ENCODE measurements at places on chromosomes 11 and 22. TPM values are rescaled to one million over a fixed set of nuclear protein-coding genes. Genes with fewer than 3 reads are reported as not detected.
A peak's percentile ranks its signal among the peaks of the same experiment; 100 is the strongest.

Gene NLRP6
- not detected for total RNA-seq

Gene KCNJ5
- not detected for total RNA-seq

Gene ISX
- total RNA-seq = not detected

Gene TSGA10IP
- total RNA-seq = not detected

Gene NRIP3
- 4.3 TPM for total RNA-seq

Gene TMEM179B
- 39.4 TPM for total RNA-seq

Gene XKR3
- total RNA-seq = not detected

Gene FXYD6
- total RNA-seq = 0.98 TPM

Gene TPST2
- total RNA-seq = 15.5 TPM

Gene CDCA5
- 19.3 TPM for total RNA-seq

Gene MICALL1
- 13.2 TPM for total RNA-seq

- no peak for DNase-seq
These were observed 7.7 kb downstream of the OR51V1 start for GRCh38 chr11:5192738-5193137.

GRCh38 chr11:107924306-107924705, 3.9 kb upstream of the RAB39A start:
- no peak for DNase-seq

DNA sequence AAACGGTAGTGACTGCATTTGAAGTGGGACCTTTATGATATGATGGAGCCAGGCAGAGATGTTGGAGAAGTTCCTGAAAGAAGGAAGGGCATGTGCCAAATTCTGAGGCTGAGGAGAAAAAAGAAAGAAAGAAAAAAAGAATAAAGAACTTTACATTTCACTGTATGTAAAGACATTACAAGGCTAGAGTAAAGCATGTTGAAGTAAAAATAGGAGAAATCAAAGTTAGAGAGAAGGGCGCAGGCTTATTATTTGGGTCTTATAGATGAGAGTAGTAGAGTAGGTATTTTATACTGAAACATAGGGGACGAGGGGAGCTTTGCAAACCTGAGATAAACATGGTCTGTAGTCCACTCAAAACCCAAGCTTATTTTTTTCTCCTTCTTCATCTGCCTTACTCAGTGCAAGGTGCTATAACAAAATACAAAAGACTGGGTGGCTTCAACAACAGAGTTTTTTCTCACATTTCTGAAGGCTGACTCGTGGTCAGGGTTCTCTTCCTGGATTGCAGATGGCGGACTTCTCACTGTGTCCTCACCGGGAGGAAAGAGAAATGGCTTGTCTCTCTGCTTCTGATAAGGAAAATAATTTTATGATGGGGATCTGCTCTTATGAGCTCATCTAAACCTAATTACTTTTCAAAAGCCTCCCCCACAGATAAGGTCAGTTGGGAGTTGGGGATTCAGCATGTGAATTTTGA, 2.7 kb downstream of the HBG1 start:
- no peak for DNase-seq

DNA sequence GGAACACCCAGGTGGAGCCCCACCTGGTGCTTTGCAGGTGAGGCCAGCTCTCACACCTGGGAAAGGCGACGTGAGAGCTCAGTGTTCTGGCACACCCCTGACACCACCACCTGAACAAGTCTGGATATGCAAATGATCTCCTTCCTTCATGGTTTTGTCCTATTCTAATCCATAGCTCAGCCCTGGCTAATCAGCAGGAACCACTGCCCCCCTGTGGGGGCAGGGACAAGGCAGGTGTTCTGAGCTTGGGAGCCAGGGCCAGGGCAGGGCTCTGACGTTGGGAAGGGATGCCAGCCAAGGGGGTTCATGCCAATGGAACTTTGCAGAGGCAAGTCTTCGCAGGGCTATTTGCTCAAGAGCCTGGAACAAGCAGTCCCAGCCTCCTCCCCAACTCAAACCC, 144.2 kb downstream of the TRIM29 start:
- no peak for DNase-seq

- no peak for DNase-seq
These were observed 212.1 kb downstream of the NELL1 start for GRCh38 chr11:20881328-20882079.

GRCh38 chr11:101278286-101278685, 148.7 kb upstream of the PGR start:
- no peak for DNase-seq

- peak; percentile 75 for DNase-seq
These were observed 2.7 kb upstream of the KRTAP5-6 start for GRCh38 chr11:1694064-1694845.

- DNase-seq = peak; percentile 30
These were observed 12.7 kb upstream of the TREH start for GRCh38 chr11:118691926-118692830.

GRCh38 chr11:59199546-59200422, 12.9 kb downstream of the MPEG1 start:
- DNase-seq = no peak

DNA sequence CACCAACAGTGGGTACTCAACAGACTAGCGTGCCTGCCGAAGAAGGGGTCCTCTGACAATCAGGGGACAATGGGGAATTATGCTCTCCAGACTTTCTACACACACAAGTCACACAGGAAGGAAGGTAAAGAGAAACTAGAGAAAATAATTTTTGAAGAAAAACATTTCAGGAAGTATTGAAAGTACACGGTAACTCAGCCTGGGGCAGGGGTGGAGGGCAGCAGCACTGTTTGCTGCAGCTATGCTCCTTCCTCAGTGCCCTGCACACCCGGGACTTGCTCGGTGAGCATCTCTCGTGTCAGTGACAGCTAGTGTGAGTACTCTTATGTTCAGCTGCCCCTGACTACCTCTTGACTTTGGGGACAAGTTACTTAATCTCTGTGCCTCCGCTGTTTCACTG, 18.0 kb upstream of the APOA1 start:
- no peak for DNase-seq

DNA sequence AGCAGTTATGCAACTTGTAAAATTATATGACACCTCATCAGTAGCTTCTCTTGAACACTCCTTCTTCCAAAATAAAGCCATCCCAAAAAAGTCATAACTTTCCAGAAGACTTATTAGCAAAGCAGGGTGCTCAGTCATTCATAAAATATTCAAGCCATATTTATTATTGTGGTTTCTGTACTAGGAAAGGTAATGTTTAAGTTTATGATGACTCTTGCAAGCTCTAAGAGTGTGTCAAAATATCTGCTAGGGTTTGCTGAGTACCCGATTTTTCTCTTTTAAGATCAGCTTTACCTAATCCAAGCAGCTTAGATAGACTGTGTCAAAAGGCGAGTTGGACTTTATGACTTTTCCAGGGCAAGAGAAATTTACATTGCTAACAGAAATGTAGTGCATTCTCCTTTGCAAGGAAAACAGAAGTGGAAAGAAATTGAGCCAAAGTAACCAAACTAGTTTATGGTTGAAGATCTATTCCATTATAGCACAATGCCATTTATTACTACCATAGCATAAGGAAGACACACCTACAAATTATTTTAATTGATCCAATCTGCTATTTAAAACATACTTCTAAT, 98.0 kb upstream of the SOX6 start:
- no peak for DNase-seq

- peak; percentile 59 for DNase-seq
These were observed 73.4 kb downstream of the WNT7B start for GRCh38 chr22:45903355-45904135.

DNA sequence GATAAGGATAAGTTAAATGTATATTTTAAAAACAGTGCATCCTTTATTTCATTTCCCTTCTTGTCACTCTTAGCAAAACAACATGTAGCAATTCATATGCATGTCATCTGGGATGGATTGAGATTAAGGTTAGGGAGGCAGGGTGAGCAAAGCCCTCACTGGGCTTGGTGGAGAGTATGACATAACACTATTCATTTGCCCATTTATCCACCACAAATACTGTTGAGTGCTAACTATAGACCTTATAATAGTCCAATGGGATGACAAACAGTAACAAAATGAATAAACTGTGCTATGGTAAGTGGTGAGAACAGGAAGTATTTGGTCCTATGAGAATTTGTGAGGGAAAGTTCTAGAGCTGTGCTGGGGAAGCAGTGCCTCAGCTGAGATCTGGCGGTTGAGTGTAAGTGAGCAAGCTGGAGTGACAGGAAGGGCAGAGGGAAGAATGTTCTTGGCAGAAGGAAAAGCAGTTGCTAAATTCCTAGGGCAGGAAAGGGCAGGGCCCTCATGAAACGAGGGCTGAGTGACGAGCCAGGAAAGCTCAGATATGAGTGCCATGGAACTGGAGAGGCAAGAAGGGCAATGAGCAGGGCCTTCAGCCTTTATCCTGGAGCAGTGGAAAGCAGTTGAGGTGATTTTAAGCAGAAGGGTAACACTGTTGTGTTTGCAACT, 6.7 kb downstream of the HSD17B12 start:
- DNase-seq = peak; percentile 55

- no peak for DNase-seq
These were observed 22.8 kb downstream of the INCENP start for GRCh38 chr11:62146476-62147200.

DNA sequence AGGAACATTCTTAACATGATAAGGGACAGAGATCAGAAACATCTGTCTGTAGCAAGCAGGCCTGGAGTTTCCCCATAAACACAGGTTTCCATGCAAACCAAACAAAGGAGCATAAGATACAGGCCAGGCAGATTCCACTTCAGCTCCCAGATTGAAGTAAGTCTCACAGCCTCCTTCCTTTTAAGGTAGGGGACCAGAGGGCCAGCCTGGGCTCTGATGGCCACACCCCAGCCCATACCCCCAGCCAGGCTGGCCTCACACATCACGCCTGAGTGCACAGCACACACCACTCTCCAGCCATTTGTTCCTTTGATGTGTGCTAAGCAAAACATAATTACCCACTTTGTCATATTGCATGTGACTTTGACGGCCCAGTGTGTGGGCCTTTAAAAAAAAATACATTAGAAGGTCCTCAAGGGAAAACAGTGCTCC, 518.7 kb downstream of the NTM start:
- DNase-seq = peak; percentile 88

GRCh38 chr11:64696045-64696444, 27.0 kb downstream of the NRXN2 start:
- no peak for DNase-seq

DNA sequence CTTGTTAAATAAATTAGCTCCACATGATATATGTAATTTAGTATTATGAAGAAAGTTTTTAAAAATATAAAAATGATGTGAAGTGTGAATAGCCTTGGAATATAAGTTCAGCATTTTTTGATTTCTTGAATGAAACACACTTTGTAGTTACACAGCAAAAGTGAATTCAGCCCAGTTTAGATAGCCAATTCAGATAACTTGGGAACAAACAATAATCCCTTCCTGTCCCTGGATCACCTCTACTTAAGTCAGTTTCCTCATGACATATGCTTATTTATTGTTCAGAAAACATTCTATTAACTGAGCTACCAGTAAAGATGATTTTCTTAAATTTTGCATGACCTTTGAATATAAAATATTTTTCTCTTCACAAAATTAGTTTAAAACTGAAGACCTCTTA, 107.4 kb downstream of the PGR start:
- no peak for DNase-seq

DNA sequence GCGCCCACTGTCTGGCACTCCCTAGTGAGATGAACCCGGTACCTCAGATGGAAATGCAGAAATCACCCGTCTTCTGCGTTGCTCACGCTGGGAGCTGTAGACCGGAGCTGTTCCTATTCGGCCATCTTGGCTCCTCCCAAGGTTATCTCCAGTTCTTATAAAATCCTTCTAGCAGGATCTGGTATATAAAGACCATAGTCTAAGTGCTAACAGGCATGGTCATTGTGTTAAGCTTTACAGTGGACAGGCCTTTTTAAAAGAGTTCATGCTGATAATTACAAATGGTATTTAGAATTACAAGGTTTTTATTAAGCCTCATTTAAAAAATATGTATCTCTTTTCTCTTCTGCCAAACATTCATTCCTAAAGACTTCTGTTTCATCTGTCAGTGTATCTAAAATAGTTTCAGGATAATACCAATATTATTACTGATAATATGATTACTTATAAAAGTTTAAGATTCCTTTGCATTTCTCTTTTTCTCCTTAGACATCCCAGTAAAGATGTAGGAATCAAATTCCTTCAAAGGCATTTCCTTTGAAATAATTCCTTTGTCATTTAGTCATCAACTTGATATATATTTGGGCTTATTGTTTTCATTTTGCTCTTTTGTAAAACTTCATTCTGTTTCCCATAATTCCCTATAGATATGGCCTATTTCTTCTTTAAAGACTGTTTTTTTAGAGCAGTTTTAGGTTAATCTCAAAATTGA, 20.7 kb downstream of the DDX10 start:
- DNase-seq = peak; percentile 38

DNA sequence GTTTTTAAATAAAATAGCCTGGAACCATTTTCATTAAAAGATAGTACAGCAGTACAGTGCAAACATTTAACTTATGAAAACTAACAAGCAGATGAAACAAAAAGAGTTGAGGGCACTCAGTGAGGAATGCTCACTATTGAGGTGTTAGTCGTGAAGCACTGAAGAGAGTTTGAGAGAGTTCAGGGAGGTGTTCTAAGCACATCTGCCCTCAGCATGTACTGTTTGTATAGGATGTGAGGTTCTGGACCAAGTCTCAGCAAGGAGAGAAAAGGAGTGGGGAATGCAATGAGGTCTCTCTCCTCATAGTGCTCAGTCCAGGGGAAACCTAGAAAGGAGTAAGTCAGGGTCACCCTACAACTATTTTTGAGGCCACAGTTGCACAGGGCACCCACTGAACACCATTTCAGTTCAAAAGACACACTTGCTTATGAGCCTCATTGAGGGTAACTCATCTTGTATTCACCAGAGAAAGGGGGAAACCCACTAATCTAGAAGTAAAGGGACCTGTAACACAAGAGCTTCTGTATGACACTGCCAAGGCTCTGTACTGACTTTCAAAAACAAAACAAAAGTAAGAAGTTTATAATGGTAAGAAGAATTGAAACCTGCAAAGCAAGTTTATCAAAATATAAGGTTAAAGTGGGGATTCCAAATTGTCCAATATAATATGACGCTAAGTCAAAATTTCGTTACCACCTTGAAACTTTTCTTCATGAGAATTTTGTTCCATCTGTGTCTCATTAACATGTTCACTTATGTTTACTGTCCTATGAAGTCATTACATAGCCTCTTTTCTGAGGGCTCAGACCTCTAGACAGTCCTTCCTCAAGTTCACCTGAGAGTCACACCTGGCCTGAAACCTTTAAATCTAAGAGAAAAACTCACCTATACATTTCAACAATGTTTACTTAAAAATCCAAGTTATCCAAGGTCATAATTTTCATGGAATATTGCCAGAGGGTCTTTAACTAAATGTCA, 275.3 kb downstream of the ETS1 start:
- no peak for DNase-seq

- no peak for DNase-seq
These were observed 1163.7 kb downstream of the FAM181B start for GRCh38 chr11:81569999-81570398.

GRCh38 chr22:19739448-19739895, 16.1 kb downstream of the GP1BB start:
- DNase-seq = no peak

GRCh38 chr11:133830931-133831907, 14.1 kb downstream of the SPATA19 start:
- no peak for DNase-seq

- no peak for DNase-seq
These were observed 162.9 kb upstream of the POU2AF2 start for GRCh38 chr11:111082664-111083063.

GRCh38 chr11:17691976-17692375, 27.4 kb upstream of the MYOD1 start:
- no peak for DNase-seq

GRCh38 chr11:77082838-77083565, 16.2 kb downstream of the CAPN5 start:
- peak; percentile 60 for DNase-seq

- DNase-seq = no peak
These were observed 64.8 kb upstream of the SPON1 start for GRCh38 chr11:13897646-13898276.

Measured in fibroblast of the aortic adventitia (primary cell).